ENCODE measurements at places on chromosomes 5 and 9.

- no peak for DNase-seq
Observed at GRCh38 chr9:5748438-5748837, 84.5 kb downstream of the ERMP1 start.

DNA sequence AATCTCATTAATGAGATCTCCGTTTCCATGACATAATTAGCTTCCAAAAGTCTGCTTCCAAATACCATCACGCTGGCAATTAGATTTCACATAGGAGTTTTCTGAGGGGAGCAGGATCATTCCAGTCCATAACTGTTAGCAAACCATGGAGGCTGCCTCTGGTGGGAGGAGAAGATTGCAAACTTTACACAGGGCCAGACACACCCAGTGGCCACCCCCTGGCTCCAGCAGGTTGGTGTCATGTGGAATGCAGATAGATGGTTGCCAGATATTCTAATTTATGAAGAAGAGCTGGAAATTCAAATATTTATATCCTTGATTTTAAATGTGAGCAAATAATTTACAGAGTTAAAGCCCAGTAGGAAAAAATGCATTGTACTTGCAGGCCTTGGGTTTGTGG, 164.2 kb downstream of the ICE1 start:
- no peak for DNase-seq

GRCh38 chr5:140673187-140673976, at the start of gene DND1:
Gene DND1, minus strand, starts transcription at chr5:140673576. Its CDS starts 34 bp downstream, at chr5:140673542.
- DNase-seq = no peak

DNA sequence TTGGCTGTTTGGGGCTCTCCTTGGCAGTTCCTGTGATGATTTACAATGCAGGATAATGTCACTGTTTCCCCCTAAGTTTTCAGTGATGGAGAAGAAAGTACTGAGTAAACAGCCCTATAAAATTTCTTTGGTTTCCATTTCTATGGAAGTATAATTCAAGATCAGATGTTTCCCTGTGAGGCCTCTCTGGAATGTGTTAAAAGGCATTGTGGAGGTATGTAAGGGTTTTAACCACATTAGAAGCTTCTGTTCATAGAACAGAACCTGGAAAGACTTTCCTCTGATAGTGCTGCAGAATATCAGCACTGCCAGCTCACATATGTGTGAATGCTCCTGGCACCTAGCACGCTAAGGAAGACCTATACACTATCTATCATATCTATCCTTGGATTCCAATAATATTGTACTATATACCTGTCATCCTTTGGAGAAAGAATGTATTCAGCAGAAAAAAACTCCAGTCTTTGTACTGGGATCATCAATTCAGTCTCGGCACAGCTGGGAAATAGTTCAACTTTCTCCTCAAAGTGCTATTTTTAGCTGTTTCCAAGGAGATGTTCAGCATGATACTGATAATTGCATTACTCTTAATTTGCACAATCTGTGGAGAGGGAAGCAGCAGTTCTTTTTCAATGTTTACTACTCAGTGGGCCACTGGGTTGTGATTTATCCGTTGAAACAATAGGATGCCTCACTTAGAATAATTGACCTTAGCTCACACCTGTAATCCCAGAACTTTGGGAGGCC, 21.9 kb downstream of the TTC1 start:
- peak; percentile 18 for DNase-seq

DNA sequence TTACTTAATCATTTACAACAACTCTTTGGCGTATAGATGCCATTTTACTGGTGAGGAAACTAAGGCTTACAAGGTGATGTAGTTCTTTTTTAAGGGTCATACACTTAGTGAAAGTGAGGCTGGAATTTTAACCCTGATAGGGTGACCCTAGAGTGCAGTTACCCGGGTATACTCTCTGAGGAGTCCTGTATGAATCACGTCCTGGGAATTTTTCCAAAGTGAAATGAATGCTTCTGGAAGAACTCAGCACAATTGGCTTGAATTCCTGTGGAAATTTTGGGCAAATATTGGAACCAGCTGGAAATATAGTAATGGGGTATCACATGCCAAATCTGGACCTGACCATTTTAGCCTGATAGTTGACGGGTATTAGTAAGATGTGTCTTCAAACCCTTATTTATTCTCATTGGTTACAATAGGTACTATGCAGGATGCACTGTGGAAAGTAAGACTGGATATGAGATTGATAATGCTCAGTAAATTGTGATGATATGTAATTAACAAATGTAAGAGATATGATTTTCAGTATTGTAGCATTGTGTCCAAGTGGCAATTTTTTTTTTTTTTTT, 14.8 kb downstream of the SUB1 start:
- no peak for DNase-seq

DNA sequence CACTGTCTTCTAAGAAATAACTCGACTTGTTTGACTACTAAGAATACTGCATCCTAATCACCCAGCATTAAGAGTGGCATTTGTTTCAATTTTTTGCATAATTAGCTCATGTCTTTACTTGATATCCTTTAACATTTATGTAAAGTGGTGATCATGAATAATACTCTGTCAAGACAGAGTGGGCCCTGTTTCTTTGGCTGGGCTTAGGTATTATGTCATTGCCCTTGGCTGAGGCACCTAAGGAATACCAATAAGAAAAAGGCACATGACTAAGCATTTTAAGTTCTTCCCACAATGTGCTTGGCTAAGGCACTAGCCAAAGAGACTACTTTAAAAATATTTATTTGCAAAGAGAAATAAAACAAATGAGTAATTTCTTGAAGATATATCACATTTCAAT, 308.1 kb downstream of the CTNND2 start:
- DNase-seq = no peak

DNA sequence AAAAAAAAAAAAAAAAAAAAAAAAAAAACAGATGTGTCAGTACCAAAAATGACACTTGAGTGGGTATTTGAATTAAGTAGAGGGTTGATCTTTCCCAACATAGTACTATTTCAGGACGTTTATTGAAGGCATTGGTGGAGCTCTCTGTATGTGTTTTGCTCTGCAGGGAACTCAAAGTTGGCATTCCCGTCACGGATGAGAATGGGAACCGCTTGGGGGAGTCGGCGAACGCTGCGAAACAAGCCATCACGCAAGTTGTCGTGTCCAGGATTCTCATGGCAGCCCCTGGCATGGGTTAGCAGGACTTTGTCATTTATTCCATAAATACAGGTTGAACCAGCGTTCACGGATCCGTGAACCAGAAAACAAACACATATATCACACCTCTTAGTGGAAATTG, 34.9 kb downstream of the SFXN1 start:
- no peak for DNase-seq

DNA sequence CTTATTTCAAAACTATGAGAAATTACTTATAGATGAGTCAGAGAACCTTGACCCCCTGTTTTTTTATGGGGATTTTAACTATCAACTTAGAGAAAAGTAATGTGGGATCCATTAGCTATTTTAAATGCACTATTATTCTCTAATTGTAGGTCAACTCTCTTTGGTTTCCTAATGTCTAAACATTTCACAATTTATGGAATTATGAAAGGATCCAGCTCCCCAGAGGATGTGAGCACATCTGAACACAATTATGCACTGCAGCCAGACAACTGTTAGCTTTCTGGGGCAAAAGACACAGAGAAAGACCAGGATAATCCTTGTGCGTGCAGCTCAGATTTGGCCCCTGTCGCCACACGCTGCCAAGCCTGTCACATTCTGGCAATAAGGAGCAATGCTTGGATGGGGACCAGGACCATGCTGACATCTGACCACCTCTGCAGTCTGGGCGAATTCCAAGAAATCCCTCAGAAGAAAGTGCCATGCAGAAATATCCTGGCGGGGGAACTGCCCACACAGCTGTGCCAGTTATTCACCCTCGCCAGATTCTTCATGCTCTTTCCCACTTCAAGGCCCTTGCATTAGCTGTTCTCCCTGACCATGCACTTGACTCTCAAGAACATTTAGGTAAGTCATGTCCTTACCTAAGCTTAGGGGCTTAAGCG, 22.2 kb upstream of the CMBL start:
- DNase-seq = peak; percentile 61

- DNase-seq = no peak
Observed at GRCh38 chr9:135669616-135670285, 6.6 kb downstream of the LCN9 start.

- DNase-seq = no peak
Observed at GRCh38 chr5:74020503-74020902, 394.5 kb downstream of the ARHGEF28 start.

- DNase-seq = no peak
Observed at GRCh38 chr9:131543141-131543540, 2.2 kb upstream of the PRRT1B start.

GRCh38 chr5:9358961-9359685, 186.8 kb downstream of the SEMA5A start:
- no peak for DNase-seq

GRCh38 chr9:129422032-129422842, 198.7 kb downstream of the C9orf50 start:
- DNase-seq = no peak

GRCh38 chr5:175443514-175444059, 395 bp downstream of the DRD1 start:
- DNase-seq = peak; percentile 34

DNA sequence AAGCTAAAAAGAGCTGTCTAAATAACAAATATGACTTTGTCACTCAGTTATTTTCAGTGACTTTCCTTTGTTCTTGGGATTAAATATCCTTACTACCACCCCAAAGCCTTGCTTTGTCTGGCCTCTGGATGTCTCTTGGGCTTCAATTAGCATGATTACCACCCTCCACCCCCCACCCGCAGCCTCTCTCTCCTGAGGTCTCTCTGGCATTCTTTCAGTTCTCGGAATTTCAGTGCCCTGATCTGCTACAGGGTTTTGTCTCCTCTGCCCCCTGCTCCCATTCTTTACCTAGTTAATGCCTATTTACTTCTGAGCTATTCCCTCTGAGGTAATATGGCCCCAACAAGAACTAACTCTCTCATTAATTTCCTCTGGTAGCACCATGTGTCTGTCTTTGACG, 376.4 kb downstream of the DEPDC1B start:
- DNase-seq = no peak

DNA sequence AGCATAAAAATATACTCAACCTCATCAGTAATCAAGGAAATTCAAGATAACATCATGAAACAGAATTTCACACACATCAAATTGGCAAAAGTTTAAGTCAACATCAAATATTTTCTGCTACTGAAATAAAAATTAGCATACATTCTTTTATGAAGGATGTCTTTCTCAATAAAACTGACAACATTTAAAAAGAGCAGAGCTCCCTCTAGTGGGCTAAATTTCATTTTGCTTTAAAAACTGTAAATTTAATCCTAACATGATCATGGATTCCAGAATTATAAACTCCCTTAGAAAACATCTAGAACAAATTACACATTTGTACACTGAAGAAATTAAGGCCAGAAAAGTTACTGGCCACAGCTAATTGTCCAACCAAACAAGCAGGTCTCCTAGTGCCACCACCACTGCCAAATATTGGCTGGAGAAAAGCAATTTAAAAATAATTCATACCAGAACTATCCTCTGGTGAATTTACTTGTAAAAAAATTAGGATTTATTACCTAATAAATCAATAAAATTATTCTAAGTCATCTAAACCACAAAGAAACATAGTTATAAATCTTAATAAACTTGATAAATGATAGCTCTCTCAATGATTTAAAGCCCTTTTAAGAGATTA, 31.2 kb downstream of the DEPDC1B start:
- DNase-seq = peak; percentile 81

DNA sequence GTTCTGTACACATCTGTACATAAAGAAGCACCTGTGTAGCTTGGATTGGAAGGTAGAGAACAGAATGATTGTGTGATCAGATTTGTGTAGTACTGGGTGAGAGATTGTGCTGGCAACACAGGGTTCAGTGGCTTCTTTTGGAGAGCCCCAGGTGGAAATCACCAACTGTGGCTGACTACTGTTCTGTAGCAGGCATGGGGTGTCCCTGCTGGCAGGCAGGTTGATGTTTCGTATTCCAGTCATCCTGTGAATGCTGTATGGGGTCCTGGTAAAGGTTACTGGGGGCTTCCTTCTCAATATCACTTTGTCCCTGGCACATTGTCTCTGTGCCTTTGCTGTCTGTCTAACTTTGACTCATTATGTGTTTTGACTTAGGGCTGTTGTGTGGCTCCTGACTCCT, 5.3 kb downstream of the ASPN start:
- DNase-seq = no peak

- no peak for DNase-seq
Observed at GRCh38 chr9:136017289-136018190, 56.4 kb upstream of the UBAC1 start.

DNA sequence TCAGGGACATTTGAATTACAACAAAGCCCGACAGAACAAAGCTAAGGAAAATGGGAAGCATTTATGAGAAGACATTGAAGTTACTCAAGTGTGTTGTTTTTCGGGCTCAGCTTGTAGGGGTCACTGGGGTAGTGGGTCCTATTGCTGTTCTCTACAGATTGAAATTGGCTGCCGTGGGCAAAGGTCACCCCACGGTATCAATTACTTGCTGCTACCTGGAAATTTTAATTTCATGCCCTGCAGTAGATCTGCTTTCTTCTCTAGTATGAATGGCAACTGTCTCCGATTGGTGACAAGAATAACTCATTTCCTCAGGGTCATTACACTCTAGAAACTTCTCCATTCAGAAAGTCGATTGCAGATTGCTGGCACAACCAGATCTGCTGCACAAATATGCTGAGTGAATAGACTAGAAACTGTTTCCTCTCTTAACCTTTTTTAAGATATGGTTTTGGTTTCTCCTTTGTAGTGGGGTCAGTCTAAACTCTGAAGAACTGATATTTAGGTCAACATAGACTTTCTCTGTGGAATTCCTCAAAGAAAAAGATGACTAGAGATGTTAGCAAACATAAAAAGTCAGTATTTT, 454.1 kb downstream of the ARHGEF28 start:
- DNase-seq = no peak

DNA sequence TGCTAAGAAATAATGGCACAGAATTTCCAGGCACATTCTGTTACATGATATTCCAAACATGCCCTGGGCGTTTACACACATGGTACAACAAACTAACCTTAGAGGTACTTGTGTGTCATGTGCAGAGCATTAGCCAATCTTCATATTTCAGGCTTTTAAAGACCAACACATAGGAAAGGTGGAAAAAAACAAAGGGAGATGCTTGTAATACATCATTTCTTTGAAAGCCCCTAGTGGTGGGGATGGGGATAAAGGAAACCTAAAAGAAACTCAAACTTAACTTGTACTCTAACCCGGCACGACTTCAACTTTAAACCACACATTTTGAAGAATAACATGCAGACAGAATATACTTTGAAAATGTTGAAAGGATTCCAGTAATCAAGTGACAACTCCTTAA, 133.6 kb downstream of the PTPRD start:
- DNase-seq = no peak

DNA sequence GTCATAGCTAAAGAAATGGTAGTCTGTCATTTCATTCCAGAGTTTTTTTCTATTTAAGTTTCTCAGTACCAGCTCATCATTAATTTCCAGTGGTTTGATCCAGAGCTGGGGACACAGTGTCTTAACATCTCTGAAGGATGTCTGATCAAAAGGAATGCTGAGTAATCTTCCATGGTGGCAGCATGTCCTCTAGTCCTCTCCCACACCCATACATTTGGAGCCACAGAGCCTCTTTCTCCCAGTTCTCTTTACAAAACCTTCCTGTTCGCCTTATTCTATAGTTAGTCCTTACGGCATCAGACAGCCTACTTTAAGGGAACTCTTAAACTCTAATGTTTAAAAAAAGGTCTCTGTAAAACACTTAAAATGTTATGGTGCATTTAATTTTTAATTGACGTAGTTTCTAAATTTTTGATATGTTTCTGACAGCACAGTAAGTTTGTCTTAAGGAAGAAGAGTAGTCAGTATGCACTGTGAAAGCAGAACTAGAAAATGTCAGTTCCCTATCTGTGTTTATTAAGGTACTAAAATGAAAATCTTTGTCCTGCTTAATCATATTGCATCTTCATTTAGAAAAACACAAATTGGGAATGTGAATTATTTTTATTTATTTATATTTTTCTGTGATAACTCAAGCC, 96.8 kb downstream of the INIP start:
- DNase-seq = no peak
